ENCODE measurements at places on chromosomes 4 and X. TPM values are rescaled to one million over a fixed set of nuclear protein-coding genes. Genes with fewer than 3 reads are reported as not detected.
A peak's percentile ranks its signal among the peaks of the same experiment; 100 is the strongest.

DNA sequence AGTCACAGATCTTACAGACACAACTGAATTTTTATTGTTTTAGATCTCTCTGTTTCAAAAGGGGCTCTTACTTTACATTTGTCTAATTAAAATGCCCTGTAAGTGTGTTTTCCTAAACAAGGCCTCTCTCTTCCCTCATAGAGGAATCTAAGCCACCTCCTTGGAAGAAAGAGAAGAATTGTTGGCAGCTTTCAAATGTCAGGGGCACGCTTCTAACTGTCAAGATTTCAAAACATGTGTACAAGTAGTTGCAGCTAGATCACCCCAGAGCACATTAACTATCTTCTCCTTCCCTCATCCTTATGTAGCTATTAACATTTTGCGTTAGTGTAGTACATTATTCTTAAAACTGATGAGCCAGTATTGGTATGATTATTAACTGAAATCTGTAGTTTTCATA lies 266.5 kb upstream of the BOD1L1 start:
- DNase-seq: no peak
- no peaks in the 10 kb centered on the region for H3K27me3 ChIP-seq
- H3K27ac ChIP-seq: no peak overlapping the region
- H3K4me3 ChIP-seq: no peak overlapping the region
- H3K36me3 ChIP-seq: no peaks in the 10 kb centered on the region

DNA sequence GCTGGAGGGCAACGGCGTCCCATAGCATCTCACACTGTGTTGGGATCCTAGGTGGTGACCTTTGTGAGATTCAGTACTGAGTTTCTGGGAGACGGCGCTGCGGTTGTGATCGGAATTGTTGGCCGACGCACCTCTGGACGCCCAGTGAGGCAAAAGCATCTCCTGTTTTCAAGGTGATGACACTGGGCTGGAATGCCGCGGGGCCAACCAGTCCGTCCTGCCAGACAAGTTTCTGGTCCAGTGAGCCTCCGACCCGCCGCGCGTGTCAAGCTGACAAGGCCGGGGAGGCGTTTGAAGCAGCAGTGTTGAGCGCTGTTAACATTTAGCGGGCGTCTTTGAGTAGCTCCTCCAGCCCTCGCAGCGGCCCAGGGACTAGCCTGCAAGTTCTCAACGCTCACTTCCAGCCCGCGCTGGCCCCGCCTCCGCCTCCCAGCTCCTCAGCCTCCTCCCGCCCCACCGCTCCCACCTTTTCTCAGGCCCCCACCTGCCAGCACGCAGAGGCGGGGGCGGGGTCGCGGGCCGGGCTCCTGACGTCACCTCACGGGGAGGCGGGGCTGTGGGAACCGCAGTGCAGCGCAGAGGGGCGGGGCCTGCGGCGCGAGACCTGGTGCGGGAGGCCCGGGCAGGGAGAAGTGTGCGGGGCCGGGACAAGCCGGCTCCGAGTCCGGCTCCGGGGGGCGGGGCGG lies 482 bp upstream of the CDS1 start:
- peaks cover 4% of the 10 kb centered on the region for H3K27me3 ChIP-seq
- H3K4me1 ChIP-seq: peaks cover 9% of the 10 kb centered on the region
- peak; percentile 93 for DNase-seq
- H3K36me3 ChIP-seq: no peaks in the 10 kb centered on the region
- H3K4me3 ChIP-seq: peak overlapping the region; percentile 83
- H3K27ac ChIP-seq: peak overlapping the region; percentile 88

The TAF7L gene
- total RNA-seq: not detected

The NWD2 gene
- total RNA-seq: not detected

DNA sequence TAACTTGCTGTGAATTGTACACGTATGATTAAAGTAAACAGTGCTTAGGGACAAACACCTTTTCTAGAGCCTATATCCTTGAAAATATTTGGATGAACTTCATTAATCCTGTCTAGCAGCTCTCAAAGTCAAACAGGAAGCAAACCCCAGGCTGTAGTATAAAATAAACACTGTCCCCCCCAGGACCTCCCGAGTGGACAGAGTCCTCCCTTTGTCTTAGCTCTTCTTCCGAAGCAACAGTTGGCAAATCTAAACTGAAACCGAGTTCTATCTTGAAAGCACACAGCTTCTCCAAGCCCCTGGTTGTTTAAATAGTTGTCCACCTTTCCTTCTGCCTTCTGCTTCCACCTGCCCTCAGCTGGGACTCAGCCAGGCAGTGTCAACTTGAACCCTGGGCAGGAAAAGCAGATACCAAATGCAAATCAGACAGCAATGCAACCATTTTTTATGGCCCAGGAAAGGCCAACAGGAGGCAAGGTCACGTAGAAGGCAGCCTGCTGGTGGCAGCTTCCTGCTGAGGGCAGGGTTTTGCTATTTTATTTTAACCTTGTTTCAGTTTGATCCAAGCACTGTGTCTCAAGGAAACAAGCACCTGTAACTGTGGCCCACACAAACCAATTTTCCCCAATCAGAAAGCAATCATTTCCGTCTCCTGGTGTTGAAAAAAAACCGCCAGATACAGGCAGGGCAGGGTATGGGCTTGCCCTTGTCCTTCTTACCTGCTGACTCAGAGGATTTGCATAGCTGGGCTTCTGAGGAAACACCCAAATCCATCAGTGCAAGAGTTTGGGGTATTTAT lies 110.3 kb upstream of the KIT start:
- no peak overlapping the region for H3K4me3 ChIP-seq
- H3K4me1 ChIP-seq: no peaks in the 10 kb centered on the region
- H3K27ac ChIP-seq: no peak overlapping the region

The CXCL11 gene
- 0.41 TPM for total RNA-seq

GRCh38 chr4:176309046-176309445 lies 10.7 kb upstream of the SPCS3 start:
- H3K27ac ChIP-seq: no peak overlapping the region
- H3K4me1 ChIP-seq: no peaks in the 10 kb centered on the region
- DNase-seq: no peak
- H3K4me3 ChIP-seq: no peak overlapping the region

DNA sequence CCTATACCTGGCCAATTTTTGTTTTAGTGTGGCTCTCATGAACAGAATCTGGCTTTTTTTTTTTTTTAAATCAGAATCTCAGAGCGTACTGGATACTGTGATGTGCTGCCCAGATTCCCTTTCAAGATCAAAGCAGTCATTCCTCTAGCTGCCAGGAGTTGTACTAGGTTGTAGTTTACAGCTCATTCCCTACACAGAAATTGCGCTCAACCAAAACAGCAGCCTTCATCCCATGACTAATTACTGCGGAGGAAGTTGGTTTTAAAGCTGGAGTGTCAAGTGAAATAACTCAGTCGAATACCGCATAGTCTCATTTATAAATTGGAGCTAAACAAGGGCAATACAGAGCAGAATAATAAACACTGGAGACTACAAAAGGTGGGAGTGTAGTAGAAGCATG lies 12.2 kb upstream of the TMPRSS11B start:
- H3K36me3 ChIP-seq: no peaks in the 10 kb centered on the region
- no peaks in the 10 kb centered on the region for H3K27me3 ChIP-seq
- no peaks in the 10 kb centered on the region for H3K4me1 ChIP-seq
- DNase-seq: no peak

The GPRASP2 gene
- total RNA-seq: 5.0 TPM

DNA sequence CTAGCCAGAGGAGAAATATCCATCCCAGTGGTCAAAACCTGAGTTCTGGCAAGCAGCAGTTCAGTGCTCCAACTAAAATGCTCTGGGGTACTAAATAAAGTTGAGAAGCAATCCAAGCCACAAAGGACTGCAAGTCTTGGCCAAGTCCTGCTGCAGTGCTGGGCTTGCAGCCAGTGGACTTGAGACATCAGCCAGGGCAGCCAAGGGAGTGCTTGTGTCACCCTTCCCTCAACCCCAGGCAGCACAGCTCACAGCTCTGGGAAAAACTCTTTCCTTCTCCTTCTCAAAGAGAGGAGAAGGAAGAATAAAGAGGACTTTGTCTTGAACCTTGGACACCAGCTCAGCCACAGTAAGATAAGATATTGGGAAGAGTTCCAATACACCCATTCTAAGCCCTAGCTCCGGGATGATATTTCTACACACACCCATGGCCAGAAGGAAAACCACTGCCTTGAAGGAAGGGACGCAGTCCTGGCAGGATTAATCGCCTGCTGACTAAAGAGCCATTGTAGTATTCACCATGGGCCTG lies 99.8 kb downstream of the PTCHD1 start:
- H3K27ac ChIP-seq: no peak overlapping the region
- H3K4me3 ChIP-seq: no peak overlapping the region
- peak; percentile 67 for DNase-seq
- H3K36me3 ChIP-seq: no peaks in the 10 kb centered on the region

GRCh38 chr4:3331511-3332394 lies 38.9 kb downstream of the RGS12 start:
- no peaks in the 10 kb centered on the region for H3K27me3 ChIP-seq
- H3K4me1 ChIP-seq: no peaks in the 10 kb centered on the region
- no peak for DNase-seq
- H3K4me3 ChIP-seq: no peak overlapping the region
- no peaks in the 10 kb centered on the region for H3K36me3 ChIP-seq
- H3K27ac ChIP-seq: peak overlapping the region; percentile 53

DNA sequence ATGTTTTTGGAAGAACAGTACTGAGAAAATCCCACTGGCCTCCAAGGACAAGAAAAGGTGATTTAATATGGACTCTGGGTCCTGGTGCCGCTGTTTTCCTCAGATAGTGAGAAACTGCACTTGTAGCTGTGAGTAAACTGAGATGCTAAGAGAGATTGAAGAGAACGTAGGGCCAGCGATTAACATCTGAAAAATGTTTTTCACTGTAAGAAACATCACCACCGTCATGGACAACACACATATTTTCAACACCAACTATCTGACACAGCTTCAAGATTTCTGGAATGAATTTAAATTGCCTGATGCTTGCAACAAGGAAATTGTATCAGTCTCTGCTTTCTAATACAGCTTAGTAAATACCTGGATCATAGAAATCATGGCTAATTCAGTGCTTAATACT lies 158.2 kb upstream of the SMIM31 start:
- H3K4me1 ChIP-seq: no peaks in the 10 kb centered on the region
- no peaks in the 10 kb centered on the region for H3K36me3 ChIP-seq
- DNase-seq: no peak
- no peak overlapping the region for H3K4me3 ChIP-seq
- no peak overlapping the region for H3K27ac ChIP-seq

The CXCL6 gene
- total RNA-seq: 4.8 TPM

DNA sequence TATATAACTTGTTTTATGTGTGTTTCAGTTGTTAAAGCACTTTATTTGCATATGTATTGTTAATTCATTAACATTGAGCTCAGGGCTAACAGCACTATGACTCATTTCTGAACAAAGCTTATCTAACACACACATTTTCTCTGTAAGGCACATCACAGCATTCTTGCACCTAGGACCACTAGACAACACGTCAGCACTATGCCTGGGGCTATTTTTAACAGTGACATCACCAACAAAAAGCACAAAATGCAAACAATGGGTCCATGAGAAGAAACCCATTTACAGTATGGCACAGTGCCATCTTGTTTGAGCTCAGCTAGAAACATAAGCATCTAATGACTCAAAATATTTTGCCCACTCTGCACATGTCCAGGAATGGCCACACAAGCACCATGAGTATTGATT lies 124.4 kb downstream of the RELL1 start:
- DNase-seq: no peak
- H3K27me3 ChIP-seq: no peaks in the 10 kb centered on the region
- H3K4me3 ChIP-seq: no peak overlapping the region
- no peaks in the 10 kb centered on the region for H3K36me3 ChIP-seq

- H3K4me3 ChIP-seq: no peak overlapping the region
- H3K4me1 ChIP-seq: no peaks in the 10 kb centered on the region
- no peaks in the 10 kb centered on the region for H3K36me3 ChIP-seq
Observed at GRCh38 chr4:14138106-14138505, 510.6 kb upstream of the BOD1L1 start.

The MAGEA1 gene
- total RNA-seq: not detected

GRCh38 chr4:118865091-118865708 lies 23.5 kb upstream of the SYNPO2 start:
- no peaks in the 10 kb centered on the region for H3K27me3 ChIP-seq
- no peaks in the 10 kb centered on the region for H3K36me3 ChIP-seq
- no peak for DNase-seq
- no peak overlapping the region for H3K27ac ChIP-seq

The CCDC149 gene
- total RNA-seq: 24.6 TPM

The GLA gene
- 30.1 TPM for total RNA-seq

The VGLL1 gene
- 2.2 TPM for total RNA-seq

GRCh38 chr4:183436417-183436816 lies 8.0 kb upstream of the CDKN2AIP start:
- no peak for DNase-seq
- no peak overlapping the region for H3K27ac ChIP-seq
- H3K36me3 ChIP-seq: no peaks in the 10 kb centered on the region
- H3K27me3 ChIP-seq: no peaks in the 10 kb centered on the region
- H3K4me1 ChIP-seq: no peaks in the 10 kb centered on the region

GRCh38 chrX:55006827-55007621 lies 6.9 kb downstream of the APEX2 start:
- H3K27ac ChIP-seq: no peak overlapping the region
- H3K36me3 ChIP-seq: peaks cover 50% of the 10 kb centered on the region
- H3K4me1 ChIP-seq: peaks cover 4% of the 10 kb centered on the region
- no peaks in the 10 kb centered on the region for H3K27me3 ChIP-seq

DNA sequence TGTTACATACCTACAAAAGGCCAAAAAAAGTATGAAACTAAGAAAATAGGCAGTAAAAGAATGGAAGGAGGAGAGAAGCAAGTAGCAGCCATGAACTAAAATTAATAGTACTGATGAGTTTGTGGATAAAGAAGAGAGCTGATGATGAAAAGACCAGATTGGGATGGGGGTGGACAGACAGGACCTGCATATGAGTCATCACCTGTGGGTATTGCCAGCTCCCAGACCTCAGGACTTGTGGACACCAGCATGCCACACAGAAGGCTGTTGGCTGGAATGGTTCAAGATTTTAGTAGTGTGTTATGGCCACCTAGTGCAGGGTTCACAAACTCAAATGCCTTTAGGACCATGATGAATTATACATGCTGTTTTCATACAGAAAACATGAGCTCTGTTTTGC lies 58.9 kb downstream of the ARX start:
- DNase-seq: no peak
- no peak overlapping the region for H3K4me3 ChIP-seq
- H3K27me3 ChIP-seq: no peaks in the 10 kb centered on the region
- H3K36me3 ChIP-seq: no peaks in the 10 kb centered on the region

DNA sequence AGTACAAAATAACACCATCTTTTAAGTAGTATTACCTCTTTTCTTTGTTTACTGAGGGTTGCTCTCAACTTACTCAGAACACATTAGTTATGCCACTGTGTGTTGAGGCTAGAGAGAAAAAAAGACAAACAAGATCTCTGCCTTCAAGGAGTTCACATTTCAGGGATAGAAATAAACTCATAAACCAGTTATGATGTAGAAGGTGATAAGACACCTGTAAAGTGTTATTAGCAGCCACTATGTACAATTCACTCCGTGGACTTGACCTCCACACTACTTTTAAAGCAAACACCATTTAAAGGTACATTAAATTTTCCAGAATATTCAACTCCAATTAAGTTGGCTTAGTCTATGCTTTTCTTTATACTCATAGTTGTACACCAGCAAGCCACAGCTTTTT lies 278.0 kb downstream of the PDGFC start:
- H3K4me3 ChIP-seq: no peak overlapping the region
- DNase-seq: no peak
- H3K27ac ChIP-seq: no peak overlapping the region
- H3K4me1 ChIP-seq: no peaks in the 10 kb centered on the region
- no peaks in the 10 kb centered on the region for H3K27me3 ChIP-seq

The CSAG3 gene
- total RNA-seq: not detected
